ENCODE measurements at places on chromosomes 12 and 14. TPM values are rescaled to one million over a fixed set of nuclear protein-coding genes. Genes with fewer than 3 reads are reported as not detected.

CELA1 gene
- polyA plus RNA-seq, result 8.1 TPM

PLBD1 gene
- polyA plus RNA-seq, result 1.2 TPM

KLRC1 gene
- 0.32 TPM for polyA plus RNA-seq

FGF6 gene
- not detected for polyA plus RNA-seq

IKZF4 gene
- 0.48 TPM for polyA plus RNA-seq

FITM1 gene
- 0.52 TPM for polyA plus RNA-seq

DNA sequence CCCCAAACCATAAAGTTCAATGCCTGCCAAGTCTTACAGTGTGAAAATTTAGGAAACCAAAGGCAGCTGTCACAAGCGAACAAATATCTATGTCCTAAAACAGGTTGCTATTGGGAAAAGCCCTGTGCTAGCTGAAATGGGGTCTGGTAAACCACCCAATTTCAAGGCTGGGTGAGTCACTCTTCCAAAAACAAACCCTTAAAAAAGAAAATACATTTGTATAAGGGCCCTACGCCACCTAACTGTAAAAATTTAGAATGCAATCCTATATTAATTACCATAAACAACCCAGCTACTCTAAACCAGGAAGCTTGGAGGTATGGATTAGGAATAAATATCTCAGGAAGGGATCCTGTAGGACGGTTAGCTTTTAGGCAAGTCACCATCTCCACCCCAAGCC, 32.1 kb downstream of the PRMT8 start:
- H3K27ac ChIP-seq, result no peak overlapping the region
- H3K4me1 ChIP-seq, result no peaks in the 10 kb centered on the region
- peaks cover 6% of the 10 kb centered on the region for H3K27me3 ChIP-seq

DNA sequence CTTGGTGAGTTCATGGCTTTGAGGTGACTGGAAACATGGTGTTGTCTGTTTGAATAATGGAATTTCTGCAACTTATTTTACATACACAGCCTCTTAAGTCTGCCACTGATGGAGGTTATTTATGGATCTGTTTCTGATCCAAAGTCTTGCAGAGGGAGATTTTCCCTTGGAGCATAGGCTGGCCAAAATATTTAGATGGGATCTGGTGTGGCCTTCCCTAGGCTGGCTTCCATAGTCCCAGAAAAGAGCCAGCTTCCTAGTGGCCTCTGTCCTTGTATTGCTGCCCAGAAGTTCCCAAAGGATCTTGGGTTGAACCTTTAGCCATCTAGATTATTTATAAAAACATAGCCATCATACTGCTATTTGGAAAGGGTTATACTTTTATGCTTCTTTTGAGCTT, 491.1 kb upstream of the RGS6 start:
- peaks cover 8% of the 10 kb centered on the region for H3K36me3 ChIP-seq
- peaks cover 12% of the 10 kb centered on the region for H3K4me1 ChIP-seq

DNA sequence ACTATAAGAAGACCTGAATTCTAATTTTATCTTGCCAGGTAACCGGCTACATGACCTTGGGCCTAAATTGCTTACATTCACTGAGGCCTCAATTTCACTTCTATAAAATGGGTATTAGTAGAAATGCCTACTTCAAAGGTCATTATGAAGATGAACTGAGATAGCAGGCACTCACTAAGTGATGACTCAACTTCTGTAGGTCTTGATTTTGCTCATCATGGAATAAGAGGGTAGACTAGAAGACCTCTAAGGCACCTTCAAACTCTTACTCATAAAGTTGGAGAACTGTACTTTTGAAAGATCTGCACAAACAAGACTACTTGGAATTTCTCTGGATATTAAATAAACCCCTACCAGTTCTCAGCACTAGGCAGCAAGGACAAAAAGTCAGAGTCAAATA, 39.3 kb upstream of the FRMD6 start:
- H3K4me3 ChIP-seq, result no peak overlapping the region
- DNase-seq, result no peak
- H3K4me1 ChIP-seq, result no peaks in the 10 kb centered on the region
- H3K27me3 ChIP-seq, result peaks cover 13% of the 10 kb centered on the region
- H3K27ac ChIP-seq, result no peak overlapping the region
- no peaks in the 10 kb centered on the region for H3K36me3 ChIP-seq

- no peaks in the 10 kb centered on the region for H3K36me3 ChIP-seq
- H3K4me1 ChIP-seq, result peaks cover 69% of the 10 kb centered on the region
- H3K27ac ChIP-seq, result peak overlapping the region; percentile 60
- H3K4me3 ChIP-seq, result peak overlapping the region; percentile 54
Measured at GRCh38 chr14:102819176-102819628, 42.0 kb downstream of the TRAF3 start.

DNA sequence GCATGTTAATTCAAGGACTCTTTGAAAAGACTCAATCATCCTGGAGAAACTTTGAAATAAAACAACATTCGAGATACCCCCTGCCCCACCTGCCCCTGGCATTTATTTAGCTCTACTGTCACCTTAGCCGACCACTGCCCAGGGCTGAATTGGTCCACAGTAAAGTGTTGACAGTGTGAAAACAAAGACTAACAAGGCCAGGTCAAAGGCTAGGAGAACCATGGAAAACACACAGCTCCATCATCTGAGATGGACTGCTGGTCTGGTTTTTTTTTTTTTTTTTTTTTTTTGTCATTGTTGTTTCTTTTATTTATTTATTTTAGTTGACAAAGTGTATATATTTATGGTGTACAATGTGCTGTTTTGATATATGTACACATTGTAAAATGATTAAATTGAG, 25.7 kb downstream of the GSTZ1 start:
- H3K4me3 ChIP-seq, result no peak overlapping the region
- H3K36me3 ChIP-seq, result peaks cover 4% of the 10 kb centered on the region
- H3K4me1 ChIP-seq, result no peaks in the 10 kb centered on the region
- no peaks in the 10 kb centered on the region for H3K27me3 ChIP-seq
- no peak overlapping the region for H3K27ac ChIP-seq
- no peak for DNase-seq

DNA sequence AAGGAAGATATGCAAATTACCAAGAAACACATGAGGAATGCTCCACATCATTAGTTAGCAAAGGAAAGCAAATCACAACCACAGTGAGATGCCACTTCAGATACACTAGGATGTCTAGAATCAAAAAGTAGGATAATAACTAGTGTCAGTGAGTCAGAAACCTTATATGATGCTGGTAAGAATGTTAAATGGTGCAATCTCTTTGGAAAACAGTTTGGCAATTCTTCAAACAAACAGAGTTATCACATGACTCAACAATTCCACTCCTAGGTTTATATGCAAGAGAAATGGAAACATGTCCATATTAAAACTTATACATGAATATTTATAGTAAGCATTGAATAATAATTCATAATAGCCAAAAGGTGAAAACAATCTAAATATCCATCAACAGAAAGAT, 220.9 kb downstream of the FOXG1 start:
- H3K4me1 ChIP-seq, result no peaks in the 10 kb centered on the region
- no peak overlapping the region for H3K4me3 ChIP-seq
- DNase-seq, result no peak
- H3K27me3 ChIP-seq, result no peaks in the 10 kb centered on the region
- H3K27ac ChIP-seq, result no peak overlapping the region

DNA sequence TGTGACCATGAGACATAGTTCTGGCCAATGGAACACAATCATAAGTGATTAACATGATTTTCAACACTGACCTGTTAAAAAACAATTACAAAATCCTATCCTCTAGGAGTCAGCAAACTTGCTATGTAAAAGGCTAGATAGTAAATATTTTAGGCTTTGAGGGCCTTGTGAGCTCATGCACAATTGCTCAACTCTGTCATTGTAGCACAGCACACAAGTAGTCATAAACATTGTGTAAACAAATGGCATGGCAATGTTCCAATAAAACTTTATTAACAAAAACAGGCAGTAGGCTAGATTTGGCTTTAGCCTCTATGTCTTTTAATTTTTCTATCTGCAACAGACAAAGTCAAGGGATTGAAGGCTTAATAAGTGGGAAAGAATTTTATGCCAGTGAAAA, 350.7 kb downstream of the C12orf50 start:
- no peak overlapping the region for H3K4me3 ChIP-seq
- DNase-seq, result no peak
- no peaks in the 10 kb centered on the region for H3K4me1 ChIP-seq
- no peaks in the 10 kb centered on the region for H3K36me3 ChIP-seq

DNA sequence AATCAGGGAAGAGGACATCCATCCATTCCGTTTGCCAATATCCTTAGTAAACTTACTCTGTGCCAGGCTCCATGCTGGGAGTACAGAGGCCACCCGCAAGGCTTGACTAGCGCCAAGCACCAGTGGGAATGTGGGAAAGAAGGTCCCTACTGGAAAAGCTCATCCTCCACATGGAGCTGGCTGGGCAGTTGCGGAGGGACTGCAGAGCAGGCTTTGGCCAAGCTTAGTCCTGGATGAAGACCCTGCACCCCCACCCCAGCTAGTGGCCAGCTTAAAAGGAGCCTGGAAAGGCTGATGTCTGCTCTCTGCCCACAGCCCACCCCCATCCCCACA, 22.4 kb upstream of the EIF2B2 start:
- no peaks in the 10 kb centered on the region for H3K4me1 ChIP-seq
- H3K4me3 ChIP-seq, result no peak overlapping the region
- DNase-seq, result no peak
- peaks cover 2% of the 10 kb centered on the region for H3K27me3 ChIP-seq

- H3K36me3 ChIP-seq, result no peaks in the 10 kb centered on the region
- H3K4me3 ChIP-seq, result no peak overlapping the region
- H3K4me1 ChIP-seq, result no peaks in the 10 kb centered on the region
Measured at GRCh38 chr12:40989785-40990184, 198.3 kb upstream of the PDZRN4 start.

DNA sequence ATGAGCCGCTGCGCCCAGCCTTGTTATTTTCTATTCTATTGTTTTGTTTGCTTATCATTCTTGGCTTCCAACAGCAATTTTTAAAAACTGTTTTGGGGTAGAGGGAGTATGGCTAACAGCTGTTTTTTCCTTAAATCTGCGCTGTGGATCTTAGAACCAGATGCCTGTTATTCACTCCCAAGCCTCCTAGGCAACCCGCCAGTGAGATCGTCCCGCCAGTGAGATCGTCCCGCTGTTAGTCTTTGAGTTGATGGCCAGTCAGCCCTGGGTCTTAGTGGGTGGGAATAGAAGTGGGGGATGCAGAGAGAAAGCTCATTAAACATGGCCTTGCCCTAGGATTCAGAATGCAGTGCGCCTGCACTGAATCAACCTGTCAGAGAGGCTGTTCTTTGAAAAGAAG, 67.3 kb upstream of the BICD1 start:
- no peaks in the 10 kb centered on the region for H3K4me1 ChIP-seq
- H3K4me3 ChIP-seq, result no peak overlapping the region
- H3K27me3 ChIP-seq, result no peaks in the 10 kb centered on the region

DNA sequence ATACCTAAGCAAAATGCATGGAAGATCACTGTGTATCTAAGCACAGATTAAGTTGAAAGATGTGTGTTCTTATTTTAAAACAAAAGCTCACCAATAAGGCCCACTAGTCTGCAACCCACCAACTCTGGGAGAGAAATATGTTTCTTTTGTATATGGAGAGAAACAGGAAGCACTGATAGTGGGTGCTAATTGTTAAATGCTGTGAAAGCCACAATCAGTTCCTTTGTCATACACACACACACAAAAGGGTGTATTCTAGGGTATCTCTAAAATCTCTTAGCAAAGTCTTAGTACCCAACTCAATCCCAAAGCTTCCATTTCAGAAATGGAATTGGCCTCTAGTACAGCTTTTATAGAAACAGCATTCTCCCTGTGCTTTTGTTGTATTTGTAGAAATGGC, 272.7 kb upstream of the FLRT2 start:
- H3K27me3 ChIP-seq, result no peaks in the 10 kb centered on the region
- H3K4me1 ChIP-seq, result no peaks in the 10 kb centered on the region
- no peaks in the 10 kb centered on the region for H3K36me3 ChIP-seq
- H3K27ac ChIP-seq, result no peak overlapping the region
- DNase-seq, result no peak

DNA sequence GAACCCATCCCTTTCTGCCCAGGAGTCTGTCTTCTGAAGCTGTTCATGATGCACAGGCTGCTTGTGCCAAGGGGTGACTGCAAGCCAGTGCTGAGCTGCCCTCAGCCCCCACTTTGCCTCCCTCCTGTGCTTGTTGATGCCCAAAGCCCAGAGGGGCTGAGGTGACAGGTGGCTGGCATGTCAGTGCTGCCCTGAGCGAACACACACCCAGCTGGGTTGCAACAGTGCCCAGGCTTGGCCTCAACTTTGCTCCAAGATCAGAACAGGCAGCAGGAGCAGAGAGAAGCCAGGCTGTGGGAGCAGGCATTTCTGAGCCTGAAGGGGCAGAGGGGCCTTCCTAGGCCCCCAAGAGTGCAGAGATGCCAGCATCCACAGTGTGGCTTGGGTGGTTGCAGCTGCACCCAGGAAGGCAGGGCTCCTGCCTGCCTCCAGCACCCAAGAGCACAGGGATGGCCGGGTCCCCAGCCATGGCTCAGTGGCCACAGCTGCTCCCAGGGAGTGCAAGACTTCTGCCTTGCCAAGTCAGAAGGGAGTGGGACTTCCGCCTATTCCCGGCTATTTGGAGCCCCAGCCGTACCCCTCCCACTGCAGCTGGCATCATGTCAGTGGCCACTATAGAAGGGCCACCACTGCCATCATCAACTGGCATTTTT, 83.1 kb downstream of the SLC16A7 start:
- H3K36me3 ChIP-seq, result peaks cover 40% of the 10 kb centered on the region
- no peak overlapping the region for H3K27ac ChIP-seq
- no peak overlapping the region for H3K4me3 ChIP-seq
- H3K27me3 ChIP-seq, result no peaks in the 10 kb centered on the region
- H3K4me1 ChIP-seq, result peaks cover 61% of the 10 kb centered on the region

GRCh38 chr12:77433799-77434198, 368.4 kb upstream of the E2F7 start:
- no peaks in the 10 kb centered on the region for H3K27me3 ChIP-seq
- H3K4me1 ChIP-seq, result no peaks in the 10 kb centered on the region
- H3K27ac ChIP-seq, result no peak overlapping the region
- H3K36me3 ChIP-seq, result no peaks in the 10 kb centered on the region
- no peak for DNase-seq

GRCh38 chr12:109156586-109156985, 40.2 kb downstream of the ACACB start:
- H3K36me3 ChIP-seq, result no peaks in the 10 kb centered on the region
- H3K27ac ChIP-seq, result no peak overlapping the region
- no peak overlapping the region for H3K4me3 ChIP-seq
- no peak for DNase-seq
- H3K27me3 ChIP-seq, result peaks cover 3% of the 10 kb centered on the region

DNA sequence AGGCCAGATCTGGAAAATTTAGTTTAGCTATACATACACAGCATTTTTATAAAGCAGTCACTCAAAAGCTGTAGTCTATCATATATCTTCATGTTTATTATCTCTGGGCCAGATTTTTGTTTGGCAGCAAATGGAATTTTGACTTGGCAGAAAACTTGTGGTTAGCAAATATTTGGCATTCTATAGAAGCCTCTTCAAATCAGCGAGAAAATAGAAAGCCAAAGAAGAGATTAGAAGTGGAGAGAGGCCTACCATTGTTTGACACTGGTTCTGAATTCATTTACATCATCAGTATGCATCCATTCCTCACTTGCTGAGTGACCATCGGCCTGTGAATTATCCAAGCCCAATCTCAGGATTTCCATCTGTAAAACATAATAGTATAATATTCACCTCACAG, 1077.6 kb downstream of the GALC start:
- no peaks in the 10 kb centered on the region for H3K4me1 ChIP-seq
- no peaks in the 10 kb centered on the region for H3K27me3 ChIP-seq
- DNase-seq, result no peak
- H3K36me3 ChIP-seq, result no peaks in the 10 kb centered on the region
- no peak overlapping the region for H3K27ac ChIP-seq
